ENCODE measurements at places on chromosomes 6 and 20.

GRCh38 chr20:41716436-41716835 lies 98.3 kb upstream of the CHD6 start:
- no peak for DNase-seq

GRCh38 chr6:35057449-35058357 lies 83.4 kb downstream of the TCP11 start:
- DNase-seq: no peak

GRCh38 chr20:47956268-47956995 lies 171.2 kb upstream of the SULF2 start:
- no peak for DNase-seq

- no peak for DNase-seq
These were observed 27.2 kb downstream of the DIDO1 start for GRCh38 chr20:62898970-62899632.

GRCh38 chr6:116078945-116079344 lies 18.3 kb upstream of the FRK start:
- DNase-seq: no peak

DNA sequence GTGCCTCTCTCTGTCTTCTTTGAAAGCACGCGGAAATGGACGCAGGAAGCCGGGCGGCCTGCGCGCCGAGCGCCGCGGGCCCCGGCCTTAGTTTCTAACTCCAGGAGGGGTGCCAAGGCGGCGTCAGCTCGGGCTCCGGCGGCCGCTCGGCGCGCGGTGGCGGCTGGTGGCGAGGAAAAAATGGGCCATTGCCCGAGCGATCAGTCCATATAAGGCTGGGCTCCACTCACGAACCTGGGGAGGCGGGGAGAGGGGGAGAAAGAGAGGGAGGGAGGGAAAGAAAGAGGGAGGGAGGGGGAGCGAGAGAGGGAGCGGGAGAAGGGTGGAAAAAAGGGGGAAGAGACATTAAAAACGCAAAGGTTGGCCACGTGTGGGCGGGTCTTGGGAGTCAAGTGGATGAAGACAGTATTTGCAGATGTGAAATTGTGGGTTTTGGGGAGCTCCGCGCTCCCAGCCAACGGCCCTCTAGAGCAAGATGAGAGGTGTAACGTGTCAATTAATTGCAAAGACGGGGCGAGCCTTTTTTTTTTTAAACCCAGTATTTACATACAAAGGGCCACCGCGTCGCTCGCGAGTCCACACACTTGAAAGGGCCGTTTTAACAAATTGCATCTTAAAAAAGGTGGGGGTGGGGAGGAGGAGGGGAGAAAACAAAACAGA lies at the start of gene NKX2-2:
NKX2-2 (minus strand) TSS at position 184 of the 660 bp plus-strand sequence. CDS start 395 bp downstream, outside the sequence.
- DNase-seq: no peak

- DNase-seq: no peak
These were observed 1.8 kb downstream of the FOXO3 start for GRCh38 chr6:108562503-108562993.

- no peak for DNase-seq
These were observed 12.4 kb downstream of the WFDC3 start for GRCh38 chr20:45779011-45779915.

- no peak for DNase-seq
These were observed 216.8 kb downstream of the TMEM242 start for GRCh38 chr6:157106487-157106886.

GRCh38 chr20:5535125-5535756 lies 215.0 kb upstream of the SHLD1 start:
- no peak for DNase-seq

- DNase-seq: no peak
These were observed 466 bp upstream of the PSMB1 start for GRCh38 chr6:170553534-170554012.

DNA sequence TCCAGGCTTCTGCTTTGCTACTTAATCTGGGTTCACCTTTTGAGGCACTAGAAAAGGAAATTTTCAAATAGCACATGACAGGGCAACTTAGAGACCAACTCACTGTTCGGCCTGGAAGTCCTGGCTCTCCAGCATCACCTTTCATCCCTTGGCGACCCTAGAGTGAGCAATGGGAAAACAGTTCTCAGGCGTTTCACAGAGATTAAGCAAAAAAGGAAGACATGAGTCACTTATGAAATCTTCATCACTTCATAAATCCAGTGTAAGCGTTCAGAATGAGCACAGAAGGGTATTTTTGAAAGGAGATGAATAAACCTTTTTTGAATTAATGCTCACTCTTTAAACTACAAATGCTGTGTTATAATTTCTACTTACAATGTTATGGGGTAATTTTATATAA lies 104.0 kb downstream of the COL12A1 start:
- no peak for DNase-seq

DNA sequence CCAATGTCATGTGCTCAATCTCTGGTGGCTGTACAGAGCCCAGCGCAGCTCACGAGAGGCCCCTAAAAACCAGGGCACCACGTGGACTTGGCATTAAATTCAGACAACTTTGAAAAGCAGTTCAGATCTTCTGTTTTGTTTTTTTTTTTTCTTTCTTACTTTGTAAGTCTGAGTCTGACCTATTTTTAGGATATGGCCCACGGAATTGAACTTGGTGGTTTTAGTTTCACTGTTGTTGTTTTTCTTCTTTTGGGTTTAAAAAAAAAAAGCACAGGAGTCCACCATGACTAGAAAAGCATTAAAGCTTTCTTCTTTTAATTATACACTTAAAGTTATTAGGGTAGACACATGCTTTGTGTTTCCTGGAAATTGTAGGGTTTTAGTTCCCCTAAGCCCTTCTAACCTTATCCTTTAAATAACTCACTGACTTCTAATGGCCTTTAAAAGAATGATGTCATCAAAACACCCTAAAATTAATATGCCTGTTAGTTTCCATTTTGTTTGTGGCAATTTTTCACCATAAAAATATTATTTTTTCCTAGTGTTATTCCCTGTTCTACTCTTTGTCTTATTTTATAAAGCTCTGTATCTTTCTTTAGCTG lies 48.5 kb upstream of the CCN2 start:
- no peak for DNase-seq

- no peak for DNase-seq
These were observed 738.2 kb downstream of the CD109 start for GRCh38 chr6:74434171-74434570.

- DNase-seq: no peak
These were observed 942.9 kb upstream of the EPHA7 start for GRCh38 chr6:94362061-94362864.

- DNase-seq: no peak
These were observed 233.5 kb upstream of the QKI start for GRCh38 chr6:163180874-163181541.

Measured in stimulated activated CD4-positive, alpha-beta T cell treated with anti-CD3 and anti-CD28 coated beads, Interleukin-1b, Interleukin-23, amount 100 ng/mL, for 1 hour (primary cell).